ENCODE measurements at places on chromosomes 4 and X.

DNA sequence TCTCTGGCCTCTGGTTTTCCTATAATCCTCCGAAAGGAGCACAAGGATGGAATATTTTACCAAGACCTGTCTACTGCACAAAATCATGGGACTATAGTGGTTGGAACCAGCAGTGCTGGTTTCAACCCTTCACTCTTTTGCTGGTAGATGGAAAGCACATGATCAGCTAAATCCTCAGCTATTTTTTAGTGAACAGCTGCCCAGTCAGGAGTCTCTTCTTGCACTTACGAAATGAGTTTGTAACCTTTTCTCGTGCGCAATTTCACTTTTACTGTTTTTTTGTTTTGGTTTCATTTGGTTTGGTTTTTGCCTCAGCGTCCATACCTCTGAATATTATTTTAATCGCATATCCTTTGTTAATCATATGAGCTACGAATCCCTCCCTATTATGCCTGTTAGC is 418.5 kb upstream of the CPEB2 start:
- no peak for DNase-seq

GRCh38 chr4:25457053-25457715 is 80.1 kb downstream of the ANAPC4 start:
- no peak for DNase-seq

DNA sequence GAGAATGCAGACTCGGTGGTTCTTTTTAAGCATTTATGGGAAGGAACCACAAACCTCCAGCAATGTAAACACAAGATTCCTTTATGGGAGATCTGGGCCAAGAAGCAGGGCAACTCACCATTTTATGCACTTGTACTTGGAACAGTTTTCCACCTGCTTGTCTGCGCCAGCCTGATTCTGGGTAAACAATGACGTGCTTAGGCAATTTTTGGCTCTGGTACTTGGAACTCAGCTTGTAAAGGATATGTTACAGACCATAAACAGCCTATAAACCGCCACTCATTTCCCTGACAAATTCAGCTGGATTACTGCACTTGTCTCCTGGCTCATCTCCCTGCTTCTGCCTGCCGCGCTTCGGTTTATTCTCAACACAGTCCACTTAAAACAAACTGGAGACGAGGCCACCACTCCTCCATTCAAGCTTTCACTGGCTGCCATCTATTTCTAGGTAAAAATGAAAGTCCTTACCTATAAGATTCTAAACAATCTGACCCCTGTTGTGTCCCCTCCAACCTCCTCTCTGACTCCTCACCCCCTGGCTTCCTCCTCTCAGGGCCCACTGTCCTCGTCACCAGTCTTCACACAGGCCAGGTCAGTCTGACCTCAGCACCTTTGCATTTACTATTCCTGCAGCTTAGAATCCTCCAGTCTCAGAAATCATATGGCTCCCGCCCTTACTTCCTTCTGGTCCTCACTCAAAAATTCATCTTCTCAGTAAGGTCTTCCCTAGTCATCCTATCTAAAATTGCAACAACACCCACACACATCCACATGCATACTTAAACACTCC is 205.9 kb upstream of the GALNT7 start:
- DNase-seq = peak; percentile 95

DNA sequence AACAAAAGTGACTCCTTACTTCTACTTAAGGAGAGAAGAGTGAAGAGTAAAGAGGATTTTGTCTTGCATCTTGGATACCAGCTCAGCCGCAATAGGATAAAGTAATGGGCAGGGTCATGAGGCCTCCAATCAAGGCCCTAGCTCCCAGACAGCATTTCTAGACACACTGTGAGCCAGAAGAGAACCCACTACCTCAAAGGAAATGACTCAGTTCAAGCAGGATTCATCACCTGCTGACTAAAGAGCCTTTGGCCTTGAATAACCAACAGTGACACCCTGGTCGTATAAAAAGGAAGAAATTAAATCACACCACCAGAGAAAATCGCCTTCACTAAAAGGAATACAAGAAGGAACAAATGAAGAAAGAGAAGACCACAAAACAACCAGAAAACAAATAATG is 416.1 kb downstream of the PCDH18 start:
- DNase-seq = no peak

DNA sequence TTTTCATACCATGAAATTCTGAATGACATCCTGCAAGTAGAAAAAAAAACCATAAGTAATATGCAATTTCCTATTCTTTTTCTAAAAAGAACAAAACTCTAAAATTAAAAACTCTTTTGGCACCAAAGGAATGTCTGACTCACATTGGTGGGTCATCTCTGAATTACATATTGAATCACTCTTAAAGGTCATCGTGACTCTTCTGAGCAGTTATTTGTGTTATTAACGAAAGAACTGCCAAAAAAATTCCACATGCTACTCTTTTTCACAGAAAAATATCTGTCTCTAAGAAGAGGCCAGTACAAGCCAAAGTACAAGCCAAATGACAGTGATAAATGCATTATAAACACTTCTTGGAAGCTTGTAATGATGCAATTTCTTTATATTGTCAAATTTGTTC is 282.2 kb downstream of the GUCY2F start:
- no peak for DNase-seq

DNA sequence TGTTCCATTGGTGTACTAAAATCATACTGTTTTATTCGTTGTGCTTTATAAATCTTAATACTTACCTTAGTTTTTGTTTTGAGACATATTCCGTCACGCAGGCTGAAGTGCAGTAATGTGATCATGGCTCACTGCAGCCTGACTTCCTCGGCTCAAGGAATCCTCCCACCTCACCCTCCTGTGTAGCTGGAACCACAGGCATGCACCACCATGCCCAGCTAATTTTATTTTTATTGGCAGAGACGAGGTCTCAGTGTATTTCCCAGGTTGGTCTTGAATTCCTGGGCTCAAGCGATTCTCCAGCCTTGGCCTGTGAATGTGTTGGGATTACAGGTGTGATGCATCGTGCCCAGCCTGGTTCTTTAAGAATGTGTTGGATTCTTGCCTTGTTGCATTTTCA is 24.4 kb upstream of the DCK start:
- no peak for DNase-seq

DNA sequence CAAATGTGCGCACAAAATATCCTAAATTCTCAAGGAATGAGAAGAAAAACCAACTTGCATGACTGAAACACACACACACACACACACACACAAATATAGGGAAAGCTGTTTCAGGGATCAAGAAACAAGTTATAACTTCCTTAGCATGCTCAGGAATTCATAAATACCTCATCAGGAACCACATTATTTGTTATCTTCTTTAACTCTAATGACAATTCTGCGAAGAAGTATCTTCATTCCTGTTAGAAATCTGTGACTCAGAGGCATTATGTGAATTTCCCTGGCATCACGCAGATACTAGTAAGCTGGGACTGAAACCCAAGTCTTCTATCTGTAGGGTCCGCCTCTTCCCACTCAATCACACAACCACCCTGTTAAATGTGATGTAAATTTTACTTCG is 30.3 kb downstream of the TMPRSS11A start:
- no peak for DNase-seq

DNA sequence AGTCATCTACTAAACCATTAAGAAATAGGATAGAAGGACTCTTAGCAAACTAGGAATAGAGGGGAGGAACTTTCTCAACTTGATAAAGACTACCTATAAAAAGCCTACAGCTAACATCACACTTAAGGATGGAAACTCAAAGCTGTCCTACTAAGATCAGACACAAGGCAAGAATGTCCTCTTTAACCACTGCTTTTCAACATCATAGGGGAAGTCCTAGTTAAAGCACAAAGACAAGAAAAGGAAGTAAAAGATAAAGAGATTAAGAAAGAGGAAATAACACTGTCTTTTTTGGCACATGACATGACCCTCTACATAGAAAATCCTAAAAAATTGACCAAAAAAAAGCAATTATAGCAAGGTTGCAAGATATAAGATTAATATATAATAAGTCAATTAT is 136.6 kb downstream of the FBXW7 start:
- DNase-seq = no peak

GRCh38 chr4:6332042-6332668 is 62.5 kb downstream of the WFS1 start:
- DNase-seq = no peak

DNA sequence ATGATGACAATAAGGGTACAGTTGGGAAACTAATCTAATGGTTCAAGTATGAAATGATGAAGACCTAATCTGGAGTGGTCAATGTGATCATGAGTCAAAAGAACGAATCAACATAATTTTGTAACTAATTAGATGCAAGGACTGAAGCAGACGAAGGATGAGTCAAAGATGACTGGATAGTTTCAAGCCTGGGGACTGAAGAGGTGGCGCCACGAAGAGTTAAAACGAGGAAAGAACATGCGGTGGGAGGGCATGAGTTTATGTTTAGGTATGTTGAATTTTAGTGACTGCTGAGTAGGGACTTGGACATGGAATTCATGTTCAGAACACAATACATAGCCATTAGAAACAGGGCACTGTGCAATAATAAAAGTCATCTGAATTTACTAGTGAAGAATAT is 221.5 kb upstream of the FAM241A start:
- no peak for DNase-seq

DNA sequence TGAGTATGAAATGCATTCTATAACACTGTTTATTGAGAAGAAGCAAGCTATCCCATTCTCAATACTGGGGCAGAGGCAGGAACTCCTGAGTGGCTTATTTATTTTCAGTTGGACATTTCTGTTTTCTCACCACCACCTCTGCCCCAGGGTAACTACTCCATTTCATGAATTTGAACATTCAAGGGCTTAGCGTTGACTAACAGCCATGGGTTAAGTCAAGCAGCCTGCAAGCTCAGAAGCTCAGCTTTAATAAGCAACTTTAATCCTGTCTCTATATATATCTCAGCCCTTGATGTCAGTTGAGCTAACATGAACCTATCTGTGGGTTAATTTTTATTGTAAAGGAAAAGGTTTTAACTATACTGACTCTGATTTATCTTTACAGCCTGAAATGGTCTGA is 93.8 kb downstream of the MBNL3 start:
- DNase-seq = no peak

GRCh38 chr4:53240573-53240972 is 125.3 kb downstream of the SCFD2 start:
- DNase-seq = no peak

DNA sequence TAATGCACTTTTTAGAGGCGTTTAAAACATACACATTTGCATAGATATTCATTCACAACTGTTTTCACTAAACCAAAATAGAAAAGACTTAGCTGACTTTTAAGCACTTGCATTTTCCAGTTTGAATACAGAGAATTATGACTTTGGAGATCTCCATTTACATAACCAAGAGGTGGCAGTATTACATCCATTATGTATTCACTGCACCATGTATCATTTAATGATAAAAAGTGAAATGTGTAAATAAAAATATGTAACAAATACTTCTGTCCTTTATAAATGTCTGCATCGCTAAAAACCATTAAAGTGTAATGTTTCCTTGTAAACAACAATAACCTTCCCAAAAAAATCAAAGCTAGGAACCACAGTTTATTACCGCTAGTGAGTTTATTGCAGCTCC is 413.2 kb downstream of the FGF13 start:
- DNase-seq = no peak

DNA sequence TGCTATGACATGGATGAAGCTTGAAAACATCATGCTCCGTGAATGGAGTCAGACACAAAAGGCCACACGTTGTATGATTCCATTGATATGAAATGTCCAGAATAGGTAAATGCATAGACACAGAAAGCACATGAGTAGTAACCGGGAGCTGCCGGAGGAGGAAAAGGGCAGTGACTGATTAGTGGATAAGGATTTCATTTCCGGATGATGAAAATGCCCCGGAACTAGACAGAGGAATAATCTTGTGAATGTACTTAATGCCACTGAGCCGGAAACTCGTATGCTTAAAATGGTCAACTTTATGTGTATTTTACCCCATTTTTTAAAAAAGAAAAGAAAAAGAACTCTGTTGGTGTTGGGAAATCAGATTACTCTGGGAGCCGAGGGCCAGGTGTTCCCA is 112.7 kb upstream of the FAM9B start:
- no peak for DNase-seq

DNA sequence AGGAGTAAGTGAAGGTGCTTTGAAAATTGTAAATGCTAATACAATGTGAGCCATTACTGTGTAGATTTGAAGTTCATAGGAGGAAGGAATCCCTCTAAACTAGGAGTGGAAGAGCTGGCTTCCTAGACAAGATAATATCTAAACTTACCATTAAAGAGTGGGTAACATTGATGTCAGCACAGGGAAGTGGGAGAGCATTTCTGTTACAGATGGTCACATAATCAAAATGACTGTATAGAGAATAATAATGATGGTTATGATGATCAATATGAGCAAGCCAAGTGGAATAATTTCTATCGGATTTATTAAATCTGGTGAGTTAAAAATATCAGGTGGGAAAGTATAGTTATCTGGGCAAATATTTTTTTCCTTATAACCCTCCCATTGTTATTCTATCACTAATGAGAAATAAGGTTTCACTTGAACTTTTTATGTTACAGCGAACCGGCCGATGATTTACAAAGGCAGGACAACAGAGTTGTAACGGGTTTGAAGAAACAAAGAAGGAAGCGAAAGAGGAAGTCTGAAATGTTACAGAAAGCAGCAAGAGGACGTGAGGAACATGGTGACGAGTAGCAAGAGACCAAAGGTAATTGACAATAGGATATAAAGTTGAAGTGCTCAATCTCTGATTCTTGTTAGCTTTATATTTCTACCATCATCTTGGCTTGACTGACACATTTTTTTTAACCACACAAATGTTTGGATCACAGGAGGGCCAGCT is 43.5 kb downstream of the FMR1NB start:
- no peak for DNase-seq

DNA sequence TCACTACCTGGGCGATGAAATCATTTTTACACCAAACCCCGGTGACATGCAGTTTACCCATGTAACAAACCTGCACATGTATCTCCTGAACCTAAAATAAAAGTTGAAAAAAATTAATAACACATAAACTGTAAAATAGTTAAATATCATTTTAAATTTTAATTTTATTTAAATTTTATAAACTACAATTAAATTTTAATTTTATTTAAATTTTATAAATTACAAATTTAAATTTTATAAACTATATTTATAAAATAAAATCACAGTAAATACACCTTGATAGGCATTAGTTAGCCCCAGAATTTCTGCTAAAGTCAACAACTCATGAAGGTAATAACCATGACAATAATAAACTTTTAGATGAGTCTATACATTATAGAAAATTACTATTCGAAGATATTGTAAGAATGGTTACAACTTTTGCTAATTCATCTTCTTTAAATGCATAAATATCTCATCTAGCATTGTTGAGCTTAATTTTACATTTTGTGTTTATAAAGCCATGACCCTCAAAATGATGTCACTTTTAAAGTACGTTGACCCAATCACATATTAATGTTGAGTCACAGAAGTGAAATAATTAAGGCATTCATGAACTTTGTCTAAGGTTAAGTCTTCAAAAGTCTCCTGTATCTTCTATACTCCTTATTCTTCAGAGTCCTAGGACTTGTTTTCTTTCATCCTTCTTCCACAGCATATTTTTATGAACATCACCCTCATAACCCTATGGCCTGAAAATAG is 755.8 kb upstream of the LCORL start:
- DNase-seq = no peak

DNA sequence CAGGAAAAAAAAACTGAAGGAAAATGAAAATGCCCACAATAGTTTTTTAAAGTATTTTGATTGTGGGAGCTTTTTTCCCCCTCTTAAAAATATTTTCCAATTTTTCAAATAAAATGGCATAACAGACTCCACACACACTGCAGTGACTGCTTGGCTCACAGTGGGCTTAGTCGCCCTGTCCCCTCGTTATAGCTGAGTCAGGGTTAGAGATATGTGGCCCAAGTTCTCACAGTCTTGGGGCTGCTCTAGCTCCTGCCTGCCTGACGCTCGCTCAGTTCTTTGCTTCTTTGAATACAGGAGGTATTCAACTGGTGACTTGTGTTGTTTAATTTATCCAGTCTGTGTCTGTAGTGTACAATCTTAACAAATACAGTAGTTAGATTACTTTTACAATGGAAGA is 47.7 kb downstream of the BEND2 start:
- DNase-seq = no peak

Data from NCI-H1105 treated with DMSO at 0.1 percent for 48 hours (cell line).